ENCODE measurements at places on chromosomes 1 and 21.

DNA sequence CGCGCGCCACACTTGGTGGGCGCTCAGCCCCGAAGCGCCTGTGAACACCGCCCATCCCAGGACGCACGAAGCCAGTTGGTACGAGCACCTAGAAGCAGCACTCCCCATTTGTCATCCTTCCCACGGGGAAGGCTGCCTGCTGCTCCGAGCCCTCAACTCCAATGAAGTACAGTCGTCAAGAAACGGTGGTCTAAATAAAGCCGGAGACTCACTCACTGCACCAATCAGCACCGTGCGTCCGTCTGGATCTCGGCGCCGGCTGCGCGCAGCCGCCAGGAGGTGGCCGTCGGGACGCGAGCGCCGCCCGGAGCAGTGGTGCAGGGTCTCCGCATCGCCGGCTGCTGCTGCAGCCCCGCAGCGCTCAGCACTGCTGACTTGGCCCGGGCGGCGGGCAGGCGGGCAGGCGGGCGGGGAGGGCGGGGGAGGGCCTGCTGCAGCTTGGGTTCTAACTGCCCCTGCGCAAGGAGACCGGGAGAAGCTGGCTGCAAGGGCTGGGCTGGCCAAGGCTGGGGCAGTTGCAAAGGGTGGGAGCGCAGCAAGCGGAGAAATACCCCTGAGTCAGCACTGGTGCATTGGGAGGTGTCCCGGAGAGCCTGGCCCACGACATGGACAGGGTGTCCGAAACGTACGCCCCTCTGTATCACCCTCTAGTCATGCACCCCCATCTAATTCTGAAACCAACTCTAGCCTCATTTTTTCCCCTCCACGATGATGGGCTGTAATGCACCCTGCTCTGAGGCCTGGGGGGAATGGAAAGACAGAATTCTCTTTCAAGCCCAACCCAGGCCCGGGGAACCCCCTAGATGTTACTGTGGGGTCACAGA, 35.8 kb upstream of the H6PD start:
- no peak for DNase-seq

DNA sequence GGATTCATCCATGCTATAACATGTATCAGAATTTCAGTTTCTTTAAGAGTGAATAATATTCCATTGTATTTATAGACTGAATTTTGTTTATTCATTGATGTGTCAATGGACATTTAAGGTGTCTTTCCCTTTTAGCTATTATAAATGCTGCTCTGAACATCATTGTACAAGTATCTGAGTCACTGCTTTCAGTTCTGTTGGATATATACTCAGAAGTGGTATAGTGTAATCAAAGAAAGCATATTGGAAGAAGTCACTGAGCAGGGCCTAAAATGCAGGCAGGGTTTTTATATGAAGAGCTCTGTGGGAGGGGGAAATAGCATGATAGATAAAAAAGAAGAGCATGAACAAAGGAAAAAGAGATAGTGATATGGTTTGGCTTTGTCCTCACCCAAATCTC, 22.5 kb downstream of the TYW3 start:
- DNase-seq = no peak

DNA sequence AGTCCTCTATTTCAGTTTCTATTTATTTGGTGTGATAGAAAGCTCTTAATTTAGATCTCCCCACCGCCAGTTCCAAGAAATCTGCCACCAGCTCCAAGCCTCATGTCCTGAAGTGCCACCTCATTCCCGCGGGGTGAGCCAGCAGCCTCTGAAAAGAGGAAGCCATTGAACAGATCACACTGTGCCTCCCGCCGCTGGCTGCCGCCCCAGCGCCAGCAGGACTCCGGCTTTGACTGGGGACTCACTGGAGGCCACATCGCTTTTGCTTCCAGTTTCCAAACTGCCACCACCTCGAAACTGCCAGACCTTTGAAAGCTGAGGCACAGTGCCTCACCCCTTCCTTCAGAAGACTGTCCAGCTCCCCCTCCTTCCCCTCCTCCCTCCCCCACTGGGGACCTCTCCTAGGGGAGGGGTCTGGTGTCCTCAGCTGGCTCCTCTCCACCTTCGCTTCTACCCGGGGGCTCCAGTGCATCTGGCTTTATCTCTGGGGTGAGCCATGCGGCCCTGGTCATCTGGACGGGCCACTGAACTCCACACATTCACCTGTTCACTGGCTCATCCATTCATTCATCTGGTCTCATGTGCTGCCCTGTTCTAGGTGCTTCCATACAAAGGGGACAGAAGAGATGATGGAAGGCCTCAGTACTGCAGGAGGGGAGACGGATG, 58.9 kb downstream of the VPS26C start:
- DNase-seq = no peak

DNA sequence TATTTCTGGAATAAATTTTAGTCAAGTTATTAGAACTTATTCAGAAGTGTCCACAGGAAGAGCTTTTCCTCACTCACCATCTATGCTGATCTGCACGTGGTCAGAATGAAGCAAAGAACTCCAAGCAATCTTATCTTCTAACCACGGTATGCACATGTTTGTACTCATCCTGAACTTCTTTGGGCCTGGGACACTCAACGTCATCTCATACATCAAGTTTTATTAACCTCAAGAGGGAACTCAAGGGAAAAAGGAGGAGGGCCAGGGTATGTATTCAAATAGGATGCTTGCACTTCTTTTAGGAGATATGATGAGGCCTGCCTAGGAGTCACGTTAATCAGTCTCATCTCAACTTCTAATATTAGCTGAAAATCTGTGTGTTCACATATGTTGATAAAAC, 142.5 kb downstream of the C1orf94 start:
- no peak for DNase-seq

- no peak for DNase-seq
Measured at GRCh38 chr1:42844592-42845140, 1.7 kb upstream of the ZNF691 start.

GRCh38 chr21:36773117-36773516, 74.2 kb downstream of the SIM2 start:
- DNase-seq = no peak

DNA sequence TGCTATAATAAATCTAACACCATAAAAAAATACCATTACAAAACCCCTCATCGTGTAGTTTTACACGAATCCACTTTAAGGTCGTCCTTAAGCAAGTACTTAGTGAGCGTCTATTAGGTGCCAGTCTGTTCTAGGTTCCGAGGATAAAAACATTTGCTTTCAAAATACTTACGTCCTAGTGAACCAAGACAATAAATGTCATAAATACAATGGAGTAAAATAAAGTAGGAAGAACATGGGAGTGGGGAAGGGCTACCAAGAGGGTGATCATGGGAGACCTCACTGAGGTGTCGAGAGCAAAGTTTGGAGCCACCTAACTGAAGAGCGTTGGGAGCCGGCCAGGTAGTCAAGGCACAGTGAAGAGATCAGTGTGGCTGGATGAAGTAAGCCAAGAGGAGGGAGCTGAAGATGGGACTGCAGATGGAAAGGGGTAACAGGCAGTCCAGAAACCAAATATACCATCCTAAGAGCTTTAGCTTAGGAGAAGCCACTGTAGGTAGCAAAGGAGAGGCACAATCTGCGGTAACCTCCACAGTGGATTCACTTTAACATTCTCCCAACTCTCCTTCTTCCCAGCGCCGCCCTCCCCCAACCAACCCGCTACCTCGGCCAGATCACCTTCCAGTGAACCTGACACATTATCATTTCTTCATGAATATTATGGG, 684 bp downstream of the LTN1 start:
- DNase-seq = no peak

DNA sequence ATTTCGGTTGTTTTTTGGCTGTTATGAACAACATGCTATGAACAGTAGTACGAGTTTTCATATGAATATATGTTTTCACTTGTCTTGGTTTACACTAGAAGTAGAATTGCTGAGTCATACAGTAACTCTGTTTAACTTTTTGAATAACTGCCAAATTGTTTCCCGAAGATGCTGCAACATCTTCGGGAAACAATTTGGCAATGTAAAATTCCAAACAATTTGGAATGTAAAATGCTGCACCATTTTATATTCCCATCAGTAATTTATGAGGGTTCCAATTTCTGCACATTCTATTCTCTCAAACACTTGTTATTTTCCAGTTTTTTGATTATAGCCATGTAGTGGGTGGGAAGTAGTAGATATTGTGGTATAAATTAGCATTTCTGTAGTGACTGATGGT, 11.6 kb downstream of the PCBP3 start:
- no peak for DNase-seq

GRCh38 chr1:34066981-34067603, 97.9 kb downstream of the CSMD2 start:
- no peak for DNase-seq

GRCh38 chr1:32220746-32221580, 1.2 kb downstream of the TMEM234 start:
- DNase-seq = no peak

GRCh38 chr21:31898933-31899630, 26.3 kb downstream of the HUNK start:
- DNase-seq = no peak

DNA sequence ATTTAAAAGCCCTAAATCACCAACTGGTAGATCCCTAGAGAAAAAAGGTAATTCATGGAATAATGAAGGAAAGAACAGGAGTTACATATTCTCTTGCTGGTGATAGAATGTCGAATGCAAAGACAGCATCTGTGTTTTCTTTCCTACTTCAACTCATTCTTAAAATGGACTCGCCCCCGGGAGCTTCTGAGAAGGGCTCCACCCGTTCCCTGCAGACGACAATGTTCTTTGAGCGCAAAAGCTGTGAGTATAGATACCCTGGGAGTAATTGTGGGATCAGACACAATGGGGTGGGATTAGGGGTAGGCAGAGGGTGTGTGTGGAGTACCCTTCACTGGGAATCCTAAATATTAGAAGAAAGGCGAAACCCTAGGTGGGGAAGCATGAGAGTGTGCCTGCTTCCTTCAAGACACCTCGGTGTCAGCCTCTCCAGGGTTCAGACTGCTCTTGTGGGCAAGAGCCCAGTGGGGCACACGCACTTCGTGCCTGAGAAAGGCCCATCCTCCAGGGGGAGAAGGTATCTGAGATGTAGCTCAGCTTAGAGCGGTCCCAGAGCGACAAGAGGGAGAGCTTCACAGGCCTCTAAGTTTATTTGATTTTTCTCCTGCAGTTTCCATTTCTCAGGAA, 123.3 kb upstream of the DPYD start:
- no peak for DNase-seq
